ENCODE measurements at places on chromosomes 1 and 21.

DNA sequence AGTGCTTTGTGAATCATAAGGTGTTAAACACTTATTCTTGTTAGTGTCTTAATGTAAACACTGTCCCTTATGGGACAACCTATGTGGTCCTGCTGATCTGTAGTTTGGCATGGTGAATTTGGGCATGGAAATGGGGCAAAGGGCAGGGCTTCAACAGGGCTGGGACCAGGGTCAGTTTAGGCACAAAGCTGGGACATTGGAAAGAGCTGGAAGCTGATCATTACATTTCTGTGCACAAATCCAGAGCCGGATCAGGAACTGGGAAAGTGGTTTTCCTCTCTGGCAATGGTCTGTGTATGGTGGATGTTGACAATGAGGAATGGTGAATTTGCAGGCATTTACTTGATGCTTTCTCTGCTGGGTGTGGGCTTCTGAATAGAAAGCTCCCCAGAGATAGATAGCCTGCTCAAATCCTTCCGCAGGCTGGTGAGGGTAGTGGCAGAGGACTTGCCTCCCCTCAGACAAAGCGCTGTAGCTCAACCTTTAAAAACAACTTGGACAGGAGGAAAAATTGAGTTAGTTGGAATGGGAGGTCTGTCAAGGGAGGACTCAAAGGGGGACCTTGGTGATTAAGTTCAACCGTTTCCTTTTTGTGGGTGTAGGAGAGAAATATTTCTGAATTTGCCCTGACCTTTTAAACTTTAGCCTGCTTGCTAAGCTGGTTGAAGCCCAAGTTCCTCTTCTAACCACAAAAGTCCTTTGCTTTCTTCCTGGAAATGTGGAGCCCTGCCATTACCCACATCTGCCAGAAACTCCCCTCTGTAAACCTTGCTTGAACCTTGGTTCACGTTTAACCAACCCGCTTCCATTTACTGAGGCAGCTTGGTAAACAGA, 35.3 kb downstream of the HLX start:
- DNase-seq = no peak

DNA sequence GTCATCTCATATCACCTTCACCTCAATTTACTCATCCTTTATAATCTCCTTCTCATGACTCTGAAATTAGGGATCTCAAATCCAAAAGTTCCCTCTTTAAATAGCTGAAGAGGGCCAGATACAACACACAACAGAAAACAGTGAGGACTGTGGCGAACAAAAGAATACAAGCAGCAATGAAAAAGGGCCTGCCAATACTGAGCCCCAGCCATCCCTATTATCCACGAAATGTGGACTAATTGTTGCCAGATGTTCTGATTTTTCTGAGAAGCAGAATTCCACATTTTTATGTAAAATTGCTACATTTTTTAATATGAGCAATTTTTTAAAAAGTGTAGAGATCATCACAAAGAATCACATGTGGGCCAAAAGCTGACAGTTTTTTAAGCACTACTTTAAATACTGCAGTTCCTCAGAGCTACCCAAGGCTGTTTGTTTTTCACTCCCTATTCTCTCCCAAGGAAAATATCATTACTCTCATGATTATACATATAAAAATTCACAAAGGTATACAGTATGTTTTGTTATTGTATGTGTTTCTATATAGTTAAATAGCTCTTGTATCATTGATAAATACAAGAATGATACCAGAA, 90.0 kb downstream of the ASH1L start:
- DNase-seq = no peak

DNA sequence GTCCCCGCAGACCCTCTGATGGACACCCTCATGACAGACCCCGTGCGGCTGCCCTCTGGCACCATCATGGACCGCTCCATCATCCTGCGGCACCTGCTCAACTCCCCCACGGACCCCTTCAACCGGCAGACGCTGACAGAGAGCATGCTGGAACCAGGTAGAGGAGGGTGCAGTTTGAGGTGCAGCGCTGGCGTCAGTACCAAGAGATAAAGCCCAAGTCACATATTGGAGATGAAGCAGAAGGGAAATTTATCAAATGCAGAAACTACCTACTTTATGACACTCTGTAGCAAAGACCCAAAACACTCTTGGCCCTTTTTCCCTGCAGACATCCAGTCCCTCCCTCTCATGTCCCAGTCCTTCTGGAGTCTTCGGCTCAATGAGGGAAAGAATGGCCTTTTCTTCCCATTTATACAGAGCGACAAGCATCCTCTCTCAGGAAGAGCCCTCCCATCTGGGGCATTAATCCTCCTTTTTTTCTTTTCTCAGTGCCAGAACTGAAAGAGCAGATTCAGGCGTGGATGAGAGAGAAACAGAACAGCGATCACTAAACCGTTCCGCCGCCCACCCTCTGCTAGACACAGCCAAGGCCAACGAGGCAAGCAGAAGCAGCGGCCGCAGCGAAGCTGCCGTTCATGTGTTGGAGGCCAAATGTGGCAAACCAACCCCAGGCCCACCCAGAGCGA, 30.8 kb upstream of the KIF1B start:
- peak; percentile 15 for DNase-seq

- DNase-seq = no peak
Measured at GRCh38 chr1:115012006-115012405, 17.6 kb upstream of the TSHB start.

DNA sequence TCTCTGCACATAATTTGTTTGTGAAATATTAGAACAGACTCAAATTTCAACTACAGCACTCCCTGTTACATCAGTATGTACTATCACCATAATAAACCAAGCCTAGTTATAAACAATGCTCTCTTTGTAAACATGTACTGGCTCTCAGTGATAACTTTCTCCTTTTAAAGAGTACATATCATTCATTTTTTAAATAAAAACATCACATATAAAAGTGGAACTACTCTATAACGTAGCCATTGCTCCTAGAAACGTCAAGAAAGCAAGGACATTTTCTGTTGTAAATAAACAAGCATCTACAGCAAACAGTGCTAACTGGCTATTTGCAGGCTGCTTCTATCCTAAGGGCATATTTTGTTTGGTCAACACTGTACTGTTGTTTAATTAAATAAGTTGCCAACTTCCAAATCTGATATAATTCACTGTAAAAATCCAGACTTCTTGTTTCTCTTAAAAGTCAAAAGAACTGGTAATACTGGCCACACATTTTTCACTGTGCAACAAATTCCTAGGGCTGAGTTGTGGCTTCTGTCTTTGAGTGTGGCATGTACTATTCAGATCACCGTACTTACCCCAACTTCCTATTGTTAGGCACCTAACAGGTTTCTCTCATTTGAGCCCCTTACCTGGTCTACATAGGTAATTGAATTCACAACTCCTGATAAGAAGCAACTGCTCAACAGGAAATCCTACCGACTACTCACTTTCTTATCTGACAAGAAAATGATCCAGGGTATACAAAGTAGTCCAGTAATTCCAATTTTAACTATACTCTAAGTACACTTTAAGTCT, 111.9 kb downstream of the DENND1B start:
- DNase-seq = no peak

GRCh38 chr1:93851327-93851712, 27.7 kb downstream of the DNTTIP2 start:
- DNase-seq = no peak

- no peak for DNase-seq
Measured at GRCh38 chr1:230391776-230392535, 34.2 kb downstream of the PGBD5 start.

DNA sequence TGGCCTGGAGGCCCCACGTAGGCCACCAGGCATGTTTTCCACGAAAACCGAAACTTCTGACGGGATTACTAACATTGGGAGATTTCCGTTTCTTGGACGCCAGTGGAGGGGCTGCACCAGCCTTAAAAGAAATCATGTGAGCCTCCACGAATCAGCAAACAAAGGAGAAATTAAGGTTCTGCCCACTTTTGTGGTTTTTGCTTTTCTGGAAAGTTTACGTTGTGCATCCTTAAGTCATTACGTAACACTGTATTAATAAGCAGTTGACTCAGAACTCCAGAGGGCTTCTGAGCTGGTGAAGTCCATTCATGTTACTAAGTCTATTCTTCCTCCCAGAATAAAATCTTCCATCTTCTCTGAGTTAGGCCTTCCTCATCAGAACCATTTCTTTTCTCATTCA, 168.5 kb downstream of the PSMG1 start:
- DNase-seq = no peak

GRCh38 chr21:40658311-40658710, 188.6 kb downstream of the DSCAM start:
- DNase-seq = no peak

GRCh38 chr1:73576083-73576482, 621.9 kb downstream of the LRRIQ3 start:
- no peak for DNase-seq

DNA sequence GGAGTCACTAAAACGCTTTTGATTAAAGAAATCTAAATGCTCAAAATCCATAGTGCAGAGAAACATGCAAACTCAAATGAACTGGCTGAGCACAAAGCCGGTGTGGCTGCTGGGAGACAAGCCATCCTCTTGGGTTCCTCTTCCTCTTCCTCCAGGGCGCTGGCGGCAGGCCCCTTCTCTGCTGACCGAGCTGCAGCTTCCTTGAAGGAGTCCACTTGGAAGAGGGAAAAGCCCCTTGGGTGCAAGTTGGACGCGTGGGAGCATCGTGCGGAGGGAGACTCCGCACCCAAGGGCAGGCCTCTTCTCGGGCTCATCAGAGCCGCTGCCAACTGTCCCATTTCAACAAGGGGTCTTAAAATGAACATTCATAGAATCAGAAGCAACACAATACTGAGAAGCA, 7.9 kb downstream of the CCNL2 start:
- DNase-seq = no peak

GRCh38 chr21:15272591-15272990, 207.8 kb upstream of the NRIP1 start:
- DNase-seq = no peak

DNA sequence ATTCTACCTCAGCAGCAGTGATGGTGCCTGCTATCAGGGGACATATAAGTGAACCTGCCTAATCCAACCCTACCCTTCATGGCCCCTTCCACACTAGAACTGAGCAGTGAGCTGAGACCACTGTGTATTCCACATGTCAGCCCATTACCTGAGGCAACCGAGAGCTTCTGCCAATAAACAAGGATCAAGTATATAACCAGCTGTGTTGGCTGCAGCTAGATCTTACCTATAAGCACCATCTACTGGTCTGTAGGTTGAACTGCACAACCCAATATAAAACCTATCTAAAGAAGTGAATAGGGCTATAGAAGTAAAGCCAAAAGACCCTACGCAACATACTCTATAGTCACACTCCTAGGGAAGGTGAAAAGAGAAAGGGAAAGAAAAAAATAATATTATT, 376.9 kb downstream of the HHIPL2 start:
- no peak for DNase-seq
